ENCODE measurements at places on chromosomes 7 and 10.

DNA sequence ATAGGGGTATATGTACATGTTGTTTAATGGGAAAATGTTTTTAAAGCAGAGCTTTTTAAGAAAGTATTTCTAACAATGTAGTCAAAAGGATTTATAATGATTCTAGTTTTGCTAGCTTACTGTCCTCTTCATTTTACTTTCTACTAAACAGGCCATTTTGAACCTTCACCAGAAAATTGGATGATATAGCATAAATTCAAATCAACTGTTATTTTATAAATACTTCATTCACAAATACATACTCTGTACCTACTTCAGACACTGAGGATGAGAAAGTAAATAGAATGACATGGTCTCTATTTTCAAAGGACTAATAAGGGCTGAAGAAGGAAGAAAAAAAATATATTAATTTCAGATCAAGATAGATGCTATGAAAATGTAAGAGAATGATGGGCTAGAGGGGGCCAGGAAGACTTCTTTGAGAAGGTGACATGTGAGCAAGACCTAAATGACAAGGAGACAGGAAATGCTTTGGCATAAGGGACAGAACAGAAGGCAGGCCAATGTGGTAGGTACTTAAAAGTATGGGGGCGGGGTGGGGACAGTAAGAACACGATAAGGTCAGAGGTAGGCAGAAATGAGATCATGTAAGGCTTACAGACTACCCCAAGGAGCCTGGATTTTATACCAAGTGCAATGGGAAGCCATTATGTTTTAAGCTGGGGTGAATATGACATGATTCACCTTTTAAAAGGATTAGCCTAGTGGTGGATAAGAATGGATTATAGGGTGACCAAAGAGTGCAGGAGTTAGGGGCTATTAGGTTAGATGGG lies 5.2 kb downstream of the NAMPT start:
- no peak for DNase-seq

DNA sequence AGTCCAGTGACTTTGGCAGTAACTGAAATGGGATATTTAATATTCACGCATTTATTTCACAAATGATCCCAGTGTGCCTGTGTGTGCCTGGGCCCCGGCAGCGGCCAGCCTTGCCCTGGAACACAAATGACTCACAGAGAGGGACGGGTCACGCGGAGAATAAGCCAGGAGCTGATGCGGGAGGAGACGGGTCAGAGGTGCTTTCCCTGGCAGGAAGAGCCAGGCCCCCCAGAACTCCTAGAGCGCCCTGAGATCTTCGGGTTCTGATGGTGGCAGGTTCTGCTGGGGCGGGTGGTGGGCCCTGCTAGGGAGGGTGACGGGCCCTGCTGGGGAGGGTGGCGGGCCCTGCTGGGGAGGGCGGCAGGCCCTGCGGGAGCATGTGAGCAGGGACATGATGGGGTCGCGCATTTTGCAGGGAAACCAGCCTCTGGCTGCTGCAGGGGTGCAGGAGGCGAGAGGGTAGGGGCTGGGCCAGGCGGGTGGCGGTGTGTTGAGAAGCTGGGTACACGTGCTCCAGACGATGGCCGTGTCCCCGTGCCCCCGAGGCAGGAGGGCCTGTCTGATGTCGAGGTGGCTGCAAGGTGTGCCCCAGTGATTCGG lies 84.2 kb upstream of the DIP2C start:
- DNase-seq: no peak

DNA sequence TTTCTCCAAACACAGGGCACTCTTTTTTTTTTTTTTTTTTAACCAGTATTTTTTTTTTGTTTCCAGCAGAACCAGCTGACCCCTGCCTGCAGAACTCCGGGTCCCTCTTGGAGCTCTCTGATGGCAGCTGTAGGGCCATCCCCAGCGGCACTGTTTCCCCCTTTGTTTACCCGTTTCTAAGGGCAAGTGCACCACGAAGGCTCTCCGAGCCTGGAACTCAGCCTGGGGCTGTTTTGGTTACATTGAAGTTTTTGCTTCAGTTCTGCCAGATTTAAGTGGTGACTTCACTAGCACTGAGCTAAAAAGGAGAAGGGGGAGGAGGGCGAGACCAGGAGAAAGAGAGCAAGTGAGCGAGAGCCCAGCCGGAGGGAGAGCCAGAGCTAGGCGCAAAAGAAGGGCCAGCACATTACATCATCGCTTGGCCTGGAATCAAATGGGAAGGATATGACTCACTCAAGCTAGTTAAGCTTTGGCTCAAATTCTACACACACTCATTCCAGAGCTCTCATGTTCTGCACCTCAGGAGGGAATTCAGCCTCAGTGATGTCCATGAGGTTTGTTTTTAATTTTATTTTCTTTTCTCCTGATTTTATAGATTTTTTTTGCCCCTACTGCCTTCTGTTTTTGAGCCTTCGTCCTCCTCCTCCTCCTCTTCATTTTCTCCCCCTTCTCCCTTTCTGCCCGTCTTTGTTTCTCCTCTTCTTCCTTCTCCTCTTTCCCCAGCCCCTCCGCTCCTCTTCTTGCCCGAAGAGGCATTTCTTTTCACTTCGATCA lies 272.3 kb downstream of the TRIL start:
- peak; percentile 98 for DNase-seq

DNA sequence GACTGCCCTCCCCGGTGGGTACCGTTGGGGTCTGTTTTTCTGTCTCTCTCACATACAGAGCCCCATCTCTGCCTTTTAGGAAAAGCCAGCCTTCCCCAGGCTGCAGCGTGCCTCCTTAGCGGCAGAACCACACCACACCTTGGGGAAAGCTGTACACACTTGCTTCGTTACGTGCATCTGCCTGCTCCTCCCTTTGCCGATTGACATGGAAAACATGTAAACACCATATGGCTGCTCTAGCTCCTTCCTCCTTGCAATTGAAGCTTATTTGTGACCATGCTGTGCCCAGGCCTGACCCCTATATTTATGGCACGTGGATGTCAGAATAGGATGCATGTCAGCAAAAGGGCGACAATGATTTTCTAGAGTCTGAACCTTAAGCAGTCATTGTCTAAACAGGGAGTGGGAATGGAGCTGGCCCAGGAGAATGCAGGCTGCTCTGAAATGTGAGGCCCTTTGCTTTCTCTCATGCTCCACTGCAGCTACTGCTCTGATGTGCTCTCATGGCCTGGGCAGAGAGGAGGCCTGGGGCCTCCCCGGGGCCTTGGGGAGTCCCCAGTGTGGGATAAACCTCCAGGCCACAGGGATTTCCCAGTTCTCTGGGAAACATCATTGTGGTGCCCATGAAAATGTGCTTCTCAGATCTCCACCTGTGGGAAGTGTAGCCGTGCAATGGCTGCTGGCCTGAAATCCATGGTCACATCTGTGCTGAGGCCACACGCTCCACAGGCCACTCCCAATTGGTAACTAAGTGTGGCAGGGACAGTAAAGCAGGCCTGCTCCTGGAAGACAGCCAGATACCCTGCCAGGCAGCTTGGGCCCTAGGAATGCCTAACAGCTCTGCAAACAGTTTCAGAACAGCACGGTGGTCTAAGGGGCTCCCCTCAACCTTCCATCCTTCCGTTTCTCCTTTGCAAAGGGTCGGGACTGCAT lies 18.6 kb downstream of the PDE6C start:
- DNase-seq: no peak

DNA sequence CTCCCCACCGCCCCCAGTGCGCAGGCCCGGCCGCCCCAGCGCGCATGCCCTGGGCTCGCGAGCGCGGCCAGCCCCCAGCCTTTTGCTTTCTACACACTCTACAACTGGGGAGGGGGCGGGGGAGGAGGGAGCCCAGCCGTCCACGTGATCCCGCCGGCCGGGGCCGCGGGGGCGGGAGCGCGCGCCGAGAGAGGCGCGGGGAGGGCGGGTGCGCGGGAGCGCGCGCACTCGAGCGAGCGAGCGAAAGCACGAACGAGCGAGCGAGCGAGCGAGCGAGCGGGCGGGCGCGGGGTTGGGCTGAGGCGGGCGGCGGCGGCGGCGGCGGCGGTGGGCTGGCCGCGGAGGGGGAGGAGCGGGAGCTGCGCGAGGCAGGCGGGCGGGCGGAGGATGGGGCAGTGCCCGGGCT lies at the start of gene AUTS2:
Gene AUTS2, plus strand, starts transcription at position 395 of the 406 bp plus-strand sequence. CDS start 1,179 bp downstream, outside the sequence.
- DNase-seq: peak; percentile 22

- DNase-seq: no peak
Observed at GRCh38 chr10:95406651-95407280, 116.0 kb upstream of the PDLIM1 start.

DNA sequence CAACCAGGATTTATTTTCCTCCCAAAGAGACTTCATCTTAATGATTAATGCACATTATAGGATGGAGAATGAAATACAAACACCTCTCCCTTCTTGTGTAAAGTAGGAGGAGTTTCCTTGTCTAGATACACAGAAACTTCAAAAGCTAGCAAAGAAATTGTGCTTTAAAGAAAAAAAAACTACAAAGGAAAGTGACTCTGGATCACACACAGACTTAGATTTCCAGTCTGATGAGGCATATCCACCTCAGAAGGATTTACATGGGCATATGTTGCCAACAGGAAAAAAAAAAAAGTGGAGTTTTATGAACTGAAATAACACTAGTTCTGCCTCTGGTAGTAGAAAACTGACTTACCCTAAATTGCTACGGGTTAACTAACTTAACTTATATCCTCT lies 449.6 kb downstream of the KCNMA1 start:
- no peak for DNase-seq

- DNase-seq: no peak
Observed at GRCh38 chr7:98038731-98039130, 48.7 kb upstream of the OCM2 start.

DNA sequence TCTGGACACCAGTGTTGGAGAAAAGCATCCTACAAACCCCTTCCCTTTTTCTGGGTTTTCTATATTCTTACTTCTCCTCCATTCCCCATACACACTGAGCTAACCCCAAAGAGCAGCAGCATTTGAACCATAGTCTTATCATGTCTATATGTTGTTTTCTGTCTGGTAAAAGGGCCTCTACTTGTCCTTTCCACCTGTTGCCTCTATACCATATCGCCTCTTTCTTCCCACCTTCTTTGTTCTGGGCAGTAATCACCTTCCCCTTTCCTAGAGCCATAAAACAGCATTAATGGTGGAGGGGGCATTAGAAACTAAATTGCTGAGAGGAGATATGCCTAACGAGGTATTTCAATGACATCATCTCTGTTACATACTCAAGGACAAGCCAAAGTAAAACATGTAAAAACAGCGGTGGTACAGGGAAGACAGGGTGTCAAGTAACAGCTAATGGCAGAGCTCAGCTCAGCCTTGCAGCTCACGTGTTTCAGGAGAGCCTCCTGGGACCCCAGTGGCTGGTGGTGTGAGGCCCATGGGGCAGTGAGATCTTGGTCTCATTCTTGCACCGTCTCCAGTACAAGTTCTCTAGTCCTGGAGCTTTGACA lies 20.6 kb downstream of the NPY start:
- no peak for DNase-seq

GRCh38 chr10:19461588-19461987 lies 354.6 kb upstream of the PLXDC2 start:
- DNase-seq: no peak

- no peak for DNase-seq
Observed at GRCh38 chr7:92043637-92044036, 90.6 kb downstream of the CYP51A1 start.

DNA sequence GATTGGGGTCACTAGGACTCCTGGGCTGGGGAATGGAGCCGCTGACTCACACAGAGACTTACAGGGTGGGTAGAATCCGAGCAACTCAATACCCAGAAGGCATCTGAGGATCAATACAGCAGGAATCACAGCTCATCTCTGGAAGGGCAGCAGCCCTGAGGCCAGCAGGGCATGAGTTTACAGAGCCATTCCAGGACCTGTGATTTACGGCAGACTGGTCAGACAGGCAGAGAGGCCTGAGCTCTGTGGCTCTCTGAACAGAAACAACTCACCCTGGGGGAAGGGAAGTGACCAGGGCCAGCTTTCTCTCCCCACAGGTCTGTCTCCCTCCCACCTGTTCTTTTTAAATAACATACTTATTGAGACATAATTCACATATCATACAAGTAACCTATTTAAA lies 88.2 kb upstream of the CXCL12 start:
- DNase-seq: no peak

DNA sequence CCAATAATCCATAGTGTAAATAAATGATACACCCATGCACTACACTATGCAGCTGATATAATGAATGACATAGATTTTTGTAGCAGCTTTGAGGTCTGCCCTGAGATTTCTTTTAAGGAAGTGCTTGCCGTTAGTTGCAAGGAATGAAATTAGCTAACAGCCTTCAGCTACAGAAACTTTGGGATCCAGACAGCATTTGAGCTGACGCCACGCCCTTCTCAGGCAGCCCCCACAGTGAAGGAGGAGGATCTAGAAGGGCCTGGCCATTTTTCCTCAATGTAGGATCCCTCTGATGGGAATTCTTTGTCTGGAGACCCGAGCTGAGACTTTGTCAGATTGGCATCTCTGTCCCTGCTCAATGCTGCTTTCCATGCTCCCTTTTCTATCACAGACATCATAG lies 6.1 kb upstream of the PDK4 start:
- no peak for DNase-seq

- no peak for DNase-seq
Observed at GRCh38 chr10:131860311-131860710, 40.5 kb upstream of the PPP2R2D start.

GRCh38 chr7:73567846-73568685 lies 10.3 kb downstream of the TBL2 start:
- DNase-seq: no peak

DNA sequence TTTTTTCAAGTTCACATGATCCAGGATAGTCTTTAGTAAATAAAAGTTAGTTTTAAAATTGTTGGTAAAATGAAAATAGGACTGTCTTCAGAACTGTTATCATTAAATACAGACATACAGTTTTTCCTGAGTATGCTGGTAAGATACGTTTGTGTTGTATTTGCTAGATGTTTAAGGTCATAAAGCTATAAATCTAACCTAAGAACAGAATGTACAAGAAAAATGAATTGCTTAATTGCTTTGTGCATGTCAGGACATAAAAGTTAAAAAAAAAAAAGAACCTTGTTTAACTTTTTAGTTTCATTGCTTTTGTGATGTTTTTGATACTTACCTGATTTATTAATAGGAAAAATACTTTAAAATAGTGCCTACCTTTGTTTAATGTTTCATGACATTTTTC lies 29.2 kb upstream of the CLDN4 start:
- no peak for DNase-seq

- DNase-seq: no peak
Observed at GRCh38 chr7:22937946-22938345, 76.0 kb downstream of the HYCC1 start.

DNA sequence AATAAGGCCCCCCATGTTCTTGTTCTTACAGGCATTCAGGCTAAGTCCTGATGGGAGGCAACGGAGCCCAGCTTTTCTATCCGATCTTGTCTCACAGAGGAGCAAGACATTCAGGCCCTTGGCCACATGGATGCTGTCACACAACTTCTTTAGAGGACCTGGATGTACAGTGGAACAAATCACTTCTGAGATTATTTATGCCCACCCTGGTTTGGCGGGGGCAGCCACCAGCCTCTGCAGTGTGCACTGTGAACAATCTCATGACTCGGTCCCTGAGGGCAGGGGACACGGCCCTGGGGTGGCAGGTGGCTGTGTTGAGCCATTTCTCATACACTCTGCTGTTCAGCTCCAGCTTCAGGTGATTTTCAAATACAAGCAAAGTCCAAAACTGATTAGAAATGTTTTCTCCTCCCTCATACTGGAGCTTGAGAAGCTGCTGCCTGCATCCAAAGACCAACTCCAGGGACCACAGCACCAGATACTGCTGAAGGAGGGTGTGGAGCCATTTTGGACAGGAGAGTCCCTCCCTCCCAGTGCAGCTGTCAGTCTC lies 441.3 kb downstream of the GRID1 start:
- no peak for DNase-seq

Measured in non-pigmented ciliary epithelial cell (primary cell).